ENCODE measurements at places on chromosomes 7 and 10. TPM values are rescaled to one million over a fixed set of nuclear protein-coding genes. Genes with fewer than 3 reads are reported as not detected.

DNA sequence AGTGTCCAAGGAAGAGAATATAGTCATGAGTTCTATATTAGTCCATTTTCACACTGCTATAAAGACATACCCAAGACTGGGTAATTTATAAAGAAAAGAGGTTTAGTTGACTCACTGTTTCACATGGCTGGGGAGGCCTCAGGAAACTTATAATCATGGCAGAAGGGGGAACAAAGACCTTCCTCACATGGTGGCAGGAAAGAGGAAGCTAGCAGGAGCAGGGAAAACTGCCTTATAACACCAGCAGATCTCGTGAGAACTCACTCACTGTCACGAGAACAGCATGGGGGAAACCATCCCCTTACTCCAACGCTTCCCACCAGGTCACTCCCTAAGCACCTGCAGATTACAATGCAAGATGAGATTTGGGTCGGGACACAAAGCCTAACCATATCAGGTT lies 139.0 kb upstream of the ZNF438 start:
- no peak for ATAC-seq

GRCh38 chr7:140024585-140024984 lies 38.2 kb downstream of the PARP12 start:
- ATAC-seq = no peak

- ATAC-seq = no peak
Observed at GRCh38 chr7:38461887-38462286, 169.3 kb downstream of the AMPH start.

GRCh38 chr7:6701860-6702259 lies 4.9 kb downstream of the ZNF12 start:
- ATAC-seq = no peak

GRCh38 chr7:74372511-74373111 lies 81.1 kb upstream of the GTF2IRD1 start:
- no peak for ATAC-seq

- ATAC-seq = no peak
Observed at GRCh38 chr7:113806633-113807327, 112.0 kb downstream of the PPP1R3A start.

The EN2 gene
- total RNA-seq = not detected

All from motor neuron (in vitro differentiated cells).